ENCODE measurements at places on chromosomes 7 and 10.

GRCh38 chr7:8710124-8710523 is 276.7 kb downstream of the NXPH1 start:
- no peak for DNase-seq

GRCh38 chr10:109740436-109740835 is 182.9 kb downstream of the XPNPEP1 start:
- DNase-seq, result no peak

- no peak for DNase-seq
Measured at GRCh38 chr10:99916776-99917175, 93.0 kb downstream of the DNMBP start.

GRCh38 chr7:155459700-155460461 is 2.0 kb downstream of the EN2 start:
- no peak for DNase-seq

GRCh38 chr7:115526278-115526677 is 504.3 kb downstream of the TFEC start:
- no peak for DNase-seq
